ENCODE measurements at places on chromosomes 7 and 10.

GRCh38 chr7:66297579-66297978 lies 92.4 kb downstream of the TPST1 start:
- DNase-seq, result no peak

GRCh38 chr7:45660201-45660900 lies 86.2 kb downstream of the ADCY1 start:
- no peak for DNase-seq

DNA sequence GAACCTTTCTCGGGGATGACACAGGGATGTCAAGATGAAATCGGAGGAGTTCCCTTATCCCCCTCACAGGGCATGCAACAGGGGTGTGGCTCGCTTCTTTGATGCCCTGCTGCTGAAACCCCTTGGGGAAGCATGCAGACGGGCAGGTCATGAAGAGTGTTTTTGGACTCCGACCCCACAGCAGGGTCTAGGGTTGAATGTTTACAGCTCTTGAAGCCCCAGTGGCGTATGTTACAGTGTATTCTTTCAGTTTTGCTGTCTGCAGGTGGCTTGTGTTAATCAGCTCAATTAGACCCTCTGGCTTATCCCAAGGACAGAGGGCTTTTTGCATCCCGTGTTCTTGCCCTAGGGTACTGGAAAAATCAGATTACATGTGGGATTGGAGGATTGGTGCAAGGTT lies 446.5 kb downstream of the LRMDA start:
- no peak for DNase-seq

DNA sequence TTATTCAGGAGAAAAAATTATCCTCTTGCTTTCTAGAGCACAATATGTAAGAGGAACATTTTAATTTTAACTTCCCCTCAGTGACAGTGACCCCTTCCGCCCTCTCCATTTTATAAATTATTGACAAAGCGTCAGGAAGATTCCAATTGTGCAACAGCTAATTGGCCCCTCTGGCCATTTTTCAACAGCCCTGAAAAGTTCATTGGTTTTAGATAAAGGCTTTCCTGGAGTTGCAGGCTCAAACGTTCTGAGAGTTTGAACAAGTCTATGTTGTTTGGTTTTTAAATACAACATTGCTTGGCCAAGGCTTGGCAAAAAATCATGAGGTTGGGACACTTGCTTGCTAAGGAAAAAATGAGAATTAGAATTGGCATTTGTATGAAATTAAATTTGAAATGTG lies 422.2 kb upstream of the ANKRD30A start:
- DNase-seq, result no peak

GRCh38 chr10:6409971-6410643 lies 170.0 kb downstream of the PRKCQ start:
- no peak for DNase-seq

DNA sequence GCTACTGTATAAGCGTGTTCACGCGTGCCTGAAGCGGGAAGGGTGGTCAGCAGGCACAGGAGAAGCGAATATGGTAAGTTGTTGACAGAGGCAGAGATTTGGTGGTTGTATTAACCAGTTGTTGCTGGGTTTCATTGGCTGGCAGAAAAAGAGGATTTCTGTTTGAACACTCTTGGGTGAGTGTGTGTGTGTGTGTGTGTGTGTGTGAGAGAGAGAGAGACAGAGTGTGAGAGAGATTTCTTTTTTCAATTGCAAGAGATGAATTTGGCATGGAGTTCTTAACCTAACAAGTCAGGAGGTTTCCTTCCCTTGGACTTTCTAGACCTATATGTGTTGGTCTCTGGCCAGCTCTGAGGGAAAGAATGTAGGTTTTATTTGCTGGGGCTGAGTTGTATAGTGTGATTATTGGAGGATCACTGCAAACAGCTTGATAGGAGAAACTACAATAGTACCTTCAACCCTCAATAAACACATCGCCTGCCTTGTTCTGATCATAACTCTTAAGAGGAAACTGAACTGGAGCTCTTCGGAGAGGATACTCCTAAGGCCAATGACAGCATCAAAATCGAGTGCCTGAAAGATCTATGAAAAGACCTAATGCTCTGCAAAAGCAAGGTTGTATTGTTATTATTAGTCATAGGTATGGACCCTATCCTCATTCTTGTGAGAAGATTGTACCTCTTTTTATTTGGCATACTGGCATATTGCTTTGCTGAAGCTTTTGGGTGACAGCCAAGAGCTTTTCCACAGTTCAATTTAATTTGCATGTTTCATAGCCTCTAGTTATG lies 1.2 kb downstream of the MCU start:
- DNase-seq, result no peak

DNA sequence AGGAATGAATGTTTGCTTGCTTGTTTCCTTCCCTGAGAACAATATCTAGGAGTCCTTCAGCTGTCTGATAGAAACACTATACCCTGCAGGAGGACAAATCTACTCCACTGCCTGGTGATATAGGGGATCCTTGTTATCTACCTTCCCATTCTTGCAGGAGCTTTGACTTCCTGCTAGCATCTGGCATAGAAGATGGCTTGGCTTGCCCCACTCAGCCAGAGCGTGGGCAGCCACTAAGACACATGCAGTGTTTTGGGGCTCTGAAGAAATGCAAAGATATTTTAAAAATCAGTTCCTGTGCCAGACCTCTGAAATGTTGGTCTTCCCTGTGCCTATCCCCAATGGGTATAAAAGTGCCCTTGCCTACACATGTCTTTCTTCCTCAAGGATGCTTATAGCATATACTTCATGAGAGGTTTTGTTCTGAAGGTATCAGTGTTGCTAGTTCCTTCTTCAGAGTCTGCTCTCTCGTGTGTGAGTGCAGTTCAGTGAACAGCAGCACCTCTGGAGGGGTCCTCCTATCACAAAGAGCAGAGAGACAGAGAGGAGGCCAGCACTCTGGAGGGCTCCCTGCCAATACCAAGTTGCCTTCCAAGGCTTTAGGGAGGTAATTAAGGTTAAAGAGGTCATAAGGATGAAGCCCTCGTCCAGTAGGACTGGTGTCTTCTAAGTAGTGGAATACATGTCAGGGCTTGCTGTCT lies 149.1 kb upstream of the CALCR start:
- DNase-seq, result no peak

DNA sequence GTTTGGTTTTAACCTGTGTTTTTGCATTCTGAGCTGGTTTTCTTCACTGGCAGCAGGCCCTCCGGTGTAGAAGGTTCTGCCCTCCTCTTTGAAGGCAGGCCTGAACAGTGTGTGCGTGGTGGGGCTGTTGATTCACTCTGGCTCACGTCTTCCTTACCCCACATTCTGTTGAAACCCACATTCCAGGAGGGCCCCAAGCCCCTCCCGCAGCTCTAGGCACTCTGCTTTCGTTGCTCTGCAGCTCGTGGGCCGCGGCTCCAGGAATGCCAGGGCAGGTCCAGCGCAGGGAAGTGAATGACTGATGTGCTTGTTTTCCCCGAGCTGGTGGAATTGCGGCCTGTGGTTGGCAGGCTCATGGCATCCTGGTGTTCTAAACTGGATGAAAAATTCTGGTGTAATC lies 49.0 kb downstream of the HTRA1 start:
- DNase-seq, result no peak

DNA sequence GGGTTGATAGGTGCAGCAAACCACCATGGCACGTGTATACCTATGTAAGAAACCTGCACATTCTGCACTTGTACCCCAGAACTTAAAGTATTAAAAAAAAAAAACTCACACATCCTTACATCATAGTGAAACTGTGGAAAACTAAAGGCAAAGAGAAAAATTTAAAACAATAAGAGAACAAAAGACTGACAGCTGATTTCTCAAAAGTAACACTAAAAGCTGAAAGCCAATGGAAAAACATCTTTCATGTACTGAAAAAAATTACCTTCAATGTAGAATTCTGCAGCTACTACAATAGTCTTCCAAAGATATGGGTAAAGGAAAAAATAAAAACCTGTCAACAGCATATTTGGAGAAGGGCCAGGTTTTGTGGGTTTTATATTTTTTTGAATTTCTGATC lies 729.1 kb upstream of the NRP1 start:
- DNase-seq, result no peak

DNA sequence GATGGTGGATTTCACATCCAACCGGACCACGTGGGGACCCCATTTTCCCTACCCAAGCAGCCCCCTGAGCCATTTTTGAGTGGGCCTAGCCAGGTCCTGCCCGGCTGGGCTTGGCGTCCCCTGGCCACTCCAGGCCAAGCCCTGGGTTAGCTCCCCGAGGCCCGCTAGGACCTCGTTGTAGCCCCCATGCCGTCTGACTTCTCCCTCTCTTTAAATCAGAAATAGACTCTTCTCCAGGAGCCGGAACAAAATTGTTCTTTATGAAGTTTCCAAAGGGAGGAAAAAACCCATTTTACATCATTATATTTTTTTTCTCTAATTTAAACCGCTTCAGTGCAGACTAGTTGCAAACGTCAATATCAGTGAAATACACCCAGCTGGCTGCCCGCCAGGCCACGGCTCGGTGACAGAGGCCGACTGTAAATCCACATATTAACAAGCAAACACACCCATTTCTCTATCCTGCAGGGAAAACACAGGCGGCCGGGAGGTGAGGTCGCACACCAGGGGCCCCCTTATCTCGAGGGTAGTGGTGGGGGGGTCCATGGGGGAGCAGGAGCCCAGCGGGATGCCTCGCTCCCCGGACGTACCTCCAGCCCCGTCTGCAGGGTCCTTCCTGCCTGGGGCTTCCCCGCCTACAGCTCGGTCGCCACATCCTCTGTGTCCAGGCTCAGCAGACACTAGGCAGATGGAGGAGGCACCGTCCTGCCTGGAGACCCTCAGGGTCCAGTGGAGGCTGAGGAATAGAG lies 72.7 kb downstream of the ELFN1 start:
- peak; percentile 20 for DNase-seq

- DNase-seq, result no peak
Measured at GRCh38 chr7:103857435-103857834, 132.0 kb downstream of the RELN start.

DNA sequence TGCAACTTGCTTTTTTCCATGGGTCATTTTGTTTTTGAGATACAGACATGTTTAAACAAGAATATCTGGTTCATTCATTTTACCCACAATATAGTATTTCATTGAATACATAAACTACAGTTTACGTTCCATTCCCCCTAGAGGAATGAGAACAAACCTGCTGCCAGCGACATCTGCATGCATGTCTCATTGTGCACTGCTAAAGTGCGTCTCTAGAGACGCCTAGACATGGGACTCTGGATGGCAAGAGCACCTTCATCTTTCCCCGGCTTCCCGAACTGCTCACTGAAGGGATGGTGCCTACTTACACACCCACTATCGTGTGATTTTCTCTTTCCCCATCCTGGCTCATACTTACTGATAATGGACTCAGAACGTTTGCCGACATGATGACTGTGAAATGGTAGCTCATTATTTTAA lies 1.2 kb upstream of the ZNF777 start:
- no peak for DNase-seq

GRCh38 chr10:122983898-122984297 lies 3.7 kb downstream of the PSTK start:
- no peak for DNase-seq

DNA sequence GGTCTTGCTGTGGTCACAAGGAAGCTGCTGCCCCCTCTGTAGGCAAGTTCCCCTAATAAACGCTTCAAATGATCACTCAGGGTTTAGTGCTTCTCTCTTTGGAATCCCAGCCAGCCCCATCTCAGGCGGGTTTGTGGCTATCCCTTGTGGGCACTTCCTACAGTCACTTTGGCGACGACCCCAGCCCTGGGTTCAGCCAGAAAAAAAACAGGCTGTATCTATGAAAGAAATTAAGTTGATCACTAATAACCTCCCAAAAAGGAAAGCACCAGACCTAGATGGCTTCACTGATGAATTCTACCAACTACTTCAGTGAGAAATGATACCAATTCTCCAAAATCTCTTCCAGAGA lies 208.2 kb downstream of the MAD1L1 start:
- DNase-seq, result no peak

DNA sequence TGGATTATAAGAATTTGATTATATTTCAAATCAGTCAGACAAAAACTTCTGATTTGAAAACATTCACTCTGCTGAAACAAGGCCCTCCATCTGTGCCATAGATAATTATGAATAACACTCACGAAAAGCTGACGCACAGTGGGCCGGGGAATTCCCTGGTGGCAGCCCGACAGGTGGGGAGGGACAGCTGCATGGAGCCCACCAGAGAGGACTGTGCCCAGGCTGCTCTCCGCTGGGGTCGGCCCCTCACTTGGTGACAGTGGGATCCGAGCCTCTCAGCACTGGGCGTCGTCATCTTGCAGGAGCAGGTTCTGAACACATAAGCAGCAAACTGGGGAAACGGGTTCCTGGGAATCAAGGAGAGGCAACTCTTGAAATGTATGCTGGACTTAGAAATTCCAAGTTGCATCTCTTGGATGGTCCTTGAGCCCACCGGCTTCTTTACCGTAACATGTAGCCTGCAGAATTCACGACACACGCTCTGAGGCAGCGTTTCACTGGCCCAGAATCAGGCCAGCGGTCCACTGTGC lies 41.4 kb downstream of the AFAP1L2 start:
- DNase-seq, result no peak

DNA sequence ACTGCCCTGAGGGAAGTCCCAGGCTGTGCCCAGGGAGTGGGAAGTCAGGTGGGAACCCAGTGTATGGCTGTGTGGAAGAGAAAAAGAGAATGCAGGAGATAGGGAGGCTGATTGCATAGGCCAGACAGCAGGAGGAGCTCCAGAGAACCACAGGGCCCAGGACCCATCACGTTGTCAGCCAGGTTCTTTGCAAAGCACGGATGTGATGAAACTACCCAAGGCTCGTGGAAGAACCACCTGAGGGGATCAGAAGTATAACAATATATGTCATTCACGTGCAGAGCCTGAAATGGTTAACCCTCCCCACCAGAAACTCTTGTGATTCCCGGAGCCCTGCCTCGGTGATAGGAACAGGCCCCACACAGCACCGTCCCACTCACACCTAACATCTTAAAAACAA lies 83.6 kb downstream of the LARP4B start:
- no peak for DNase-seq

DNA sequence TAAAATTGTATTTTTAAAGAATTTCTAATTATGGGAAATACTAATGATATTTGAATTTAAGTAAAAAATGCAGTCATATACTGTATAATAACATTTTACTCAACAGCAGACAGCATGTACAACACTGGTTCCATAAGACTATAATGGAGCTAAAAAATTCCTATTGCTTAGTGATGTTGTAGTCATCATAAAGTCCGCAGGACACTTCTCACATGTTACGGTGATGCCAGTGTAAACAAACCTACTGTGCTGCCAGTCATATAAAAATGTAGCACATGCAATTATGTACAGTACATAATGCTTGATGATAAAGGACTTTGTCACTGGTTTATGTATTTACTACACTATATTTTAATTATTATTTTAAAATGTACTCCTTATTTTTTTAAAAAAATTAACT lies 629.3 kb downstream of the IPMK start:
- DNase-seq, result no peak

DNA sequence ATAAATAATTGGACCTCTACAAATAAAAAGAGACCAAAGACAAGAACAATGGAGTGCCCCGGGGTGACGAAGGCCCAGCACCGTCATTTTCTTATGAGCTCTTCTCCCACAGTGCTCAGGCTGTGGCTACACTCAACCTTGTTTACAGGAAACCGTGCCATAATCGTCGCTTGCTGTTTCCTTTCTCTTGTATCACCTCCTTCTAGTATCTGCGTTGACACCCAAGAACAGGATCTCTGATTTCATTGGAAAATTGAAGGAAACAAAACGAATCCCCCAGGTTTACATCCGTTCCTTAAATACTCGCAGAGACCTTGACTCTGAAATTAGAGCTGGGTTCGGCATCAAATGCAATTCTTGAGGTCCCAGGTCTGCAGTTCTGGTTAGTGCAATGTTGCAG lies 1.7 kb upstream of the IGFBP3 start:
- DNase-seq, result no peak
